ENCODE measurements at places on chromosomes 3 and 15.

DNA sequence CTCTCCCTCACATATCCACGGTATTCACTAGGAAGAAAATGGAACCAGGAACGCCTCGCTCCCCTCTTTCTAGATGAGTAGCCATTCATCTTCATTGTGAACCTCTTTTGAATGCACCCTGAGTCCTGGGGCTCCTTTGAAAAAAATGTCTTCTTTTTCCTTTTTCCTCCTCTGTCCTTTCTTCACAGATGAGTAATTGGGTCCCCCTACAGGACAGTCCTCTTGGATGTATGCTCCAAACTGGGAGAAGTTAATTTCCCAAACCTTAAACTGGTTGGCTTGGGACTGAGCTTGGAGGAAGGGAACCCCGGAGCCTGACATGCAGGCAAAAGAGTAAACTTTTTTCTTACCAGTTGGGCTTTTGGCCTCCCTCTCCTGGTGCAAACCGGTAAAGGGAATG lies 108.8 kb downstream of the DPH6 start:
- DNase-seq: no peak

DNA sequence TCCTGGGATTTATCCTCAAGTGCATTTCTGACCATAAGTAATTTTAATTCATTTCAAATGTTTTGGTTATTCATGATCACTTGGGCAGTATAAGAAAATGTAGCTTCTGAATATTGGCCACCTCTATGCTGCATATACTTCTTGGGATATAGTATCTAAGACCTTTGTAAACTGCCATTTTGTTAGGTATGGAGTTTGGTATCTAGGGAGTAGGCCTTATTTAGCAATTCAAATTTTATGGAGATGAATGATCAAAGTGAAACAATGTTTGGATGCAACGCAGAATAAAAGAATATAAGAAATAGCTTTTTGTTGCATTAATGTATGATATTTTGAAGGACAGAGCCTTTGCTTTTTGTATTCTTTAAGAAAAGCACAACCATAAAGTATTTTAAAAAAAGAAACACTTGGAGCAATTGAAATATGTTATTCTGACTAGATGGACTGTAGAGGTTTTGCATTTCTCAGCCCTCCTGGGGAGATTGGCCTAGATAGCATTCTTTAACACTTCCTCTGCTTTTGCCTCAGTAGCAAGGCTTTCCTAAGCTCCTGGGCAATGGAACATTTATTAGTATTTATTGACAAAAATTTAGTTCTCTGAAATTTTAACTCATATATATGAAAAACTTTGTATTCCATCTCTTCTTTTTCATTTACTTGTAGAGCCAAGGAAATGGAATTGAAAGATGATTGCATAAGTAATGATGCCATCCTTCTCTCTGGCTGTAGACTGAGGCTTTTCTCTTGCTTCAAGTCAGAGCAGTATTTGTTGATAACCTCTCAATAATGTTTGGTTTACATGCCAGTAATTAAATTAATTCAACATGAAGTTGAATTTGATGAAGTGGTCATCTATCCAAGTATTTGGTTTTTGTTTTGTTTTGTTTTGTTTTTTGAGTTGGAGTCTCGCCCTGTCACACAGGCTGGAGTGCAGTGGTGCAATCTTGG lies 61.8 kb upstream of the UTS2B start:
- DNase-seq: no peak

GRCh38 chr15:64858021-64858575 lies 16.4 kb downstream of the PLEKHO2 start:
- no peak for DNase-seq

GRCh38 chr3:178507507-178508442 lies 28.5 kb upstream of the KCNMB2 start:
- DNase-seq: no peak

GRCh38 chr3:102078854-102079808 lies 229.8 kb downstream of the NFKBIZ start:
- DNase-seq: no peak

DNA sequence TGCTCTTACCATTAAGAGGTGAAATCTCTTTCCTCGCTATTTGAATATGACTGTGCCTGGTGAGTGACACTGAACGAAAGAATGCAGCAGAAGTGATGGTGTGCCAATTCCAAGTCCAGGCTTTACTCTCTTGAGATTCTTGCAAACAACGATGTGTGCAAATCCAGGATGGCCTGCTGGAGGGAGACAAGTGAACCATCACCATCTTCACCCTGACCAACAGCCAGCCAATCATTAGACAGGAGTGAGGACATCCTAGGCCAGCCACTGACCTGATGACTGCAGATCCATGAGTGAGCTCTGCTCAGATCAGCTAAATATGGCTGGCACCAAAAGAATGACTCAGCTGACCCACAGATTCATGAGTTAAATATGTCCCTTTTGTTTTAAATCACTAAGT lies 878.0 kb downstream of the PDCD6IP start:
- DNase-seq: no peak

DNA sequence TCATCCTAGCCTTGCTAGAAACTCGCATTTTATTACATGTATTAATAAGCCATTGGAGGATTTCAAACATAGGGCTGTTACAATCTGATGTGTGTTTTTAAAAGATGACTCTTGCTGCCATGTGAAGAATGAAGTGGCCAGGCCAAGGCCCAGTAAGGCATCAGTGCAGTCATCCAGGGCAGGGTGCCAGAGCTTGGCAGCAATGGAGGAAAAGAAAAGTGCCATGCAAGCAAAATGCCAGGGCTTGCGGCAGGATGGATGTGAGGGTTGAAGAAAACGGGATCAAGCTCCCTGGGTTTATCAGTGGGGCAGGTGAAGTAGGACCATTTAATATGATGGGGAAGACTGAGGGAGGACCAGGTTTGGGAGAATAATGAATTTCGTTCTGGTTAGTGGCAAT lies 183.6 kb downstream of the MINAR1 start:
- no peak for DNase-seq

GRCh38 chr3:180332608-180333007 lies 269.4 kb upstream of the TTC14 start:
- no peak for DNase-seq

DNA sequence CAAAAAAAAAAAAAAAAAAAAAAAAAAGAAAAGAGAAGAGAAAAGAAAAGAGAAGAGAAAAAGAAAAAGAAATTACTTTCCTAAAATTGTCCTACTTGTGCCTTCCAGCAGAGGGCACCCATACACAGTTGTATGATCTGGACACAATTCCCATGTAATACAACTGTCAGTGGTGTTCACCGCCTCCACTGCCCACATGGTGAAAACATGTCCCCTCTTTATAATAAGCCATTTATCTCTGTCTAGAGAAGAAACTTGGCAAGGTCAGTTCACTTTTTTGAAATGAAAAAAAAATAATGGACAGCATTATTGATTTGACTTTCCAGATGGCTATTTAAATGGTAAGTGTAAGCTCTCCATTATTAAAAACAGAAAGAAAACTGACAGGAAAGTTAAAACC lies 459.4 kb downstream of the GBE1 start:
- no peak for DNase-seq

DNA sequence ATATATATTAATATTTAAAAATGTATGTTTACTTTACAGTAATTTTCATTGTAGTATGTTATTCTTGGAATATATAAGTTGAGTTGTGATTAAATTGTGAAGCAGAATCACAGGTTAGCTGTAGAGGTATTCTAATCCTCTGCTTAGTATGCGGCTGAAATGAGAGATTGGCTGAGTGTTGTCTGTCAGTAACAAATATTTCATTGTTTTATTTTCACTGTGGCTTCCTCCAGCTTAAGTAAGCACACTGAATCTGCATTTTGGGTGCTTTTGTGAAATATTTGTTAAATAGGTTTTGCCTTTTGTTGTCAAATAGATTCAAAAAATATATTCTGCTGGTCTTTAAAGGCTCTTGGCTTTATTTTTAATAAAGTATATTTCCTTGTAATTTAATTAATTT lies 357.5 kb downstream of the CADM2 start:
- no peak for DNase-seq

DNA sequence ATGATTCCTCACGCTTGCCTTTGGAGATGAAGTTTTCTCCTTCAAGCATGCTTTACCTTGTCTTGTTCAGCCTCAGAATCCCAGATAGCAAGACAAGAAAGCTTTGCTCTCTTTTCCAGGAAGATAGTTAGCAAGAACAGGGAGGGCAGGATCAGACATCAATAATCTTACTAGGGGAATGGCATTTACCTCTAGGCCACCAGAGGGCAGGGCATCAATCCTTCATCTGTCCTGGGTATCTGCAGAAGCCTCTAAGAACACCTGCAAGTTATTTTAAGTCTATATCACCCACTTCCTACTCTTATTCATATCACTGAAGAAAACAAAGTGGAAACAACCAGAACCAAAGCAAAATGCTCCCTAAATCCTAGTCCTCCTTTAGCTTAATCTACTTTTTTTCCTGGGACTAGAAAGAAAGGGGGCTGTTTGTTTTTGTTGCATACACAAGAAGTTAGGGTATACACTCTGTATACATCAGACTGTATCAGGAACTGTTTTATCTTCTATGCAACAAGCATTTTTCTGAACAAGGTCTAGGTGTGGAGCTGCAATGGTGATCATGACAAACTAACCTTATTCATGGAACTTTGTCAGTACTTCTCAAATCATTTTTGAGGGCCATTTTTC lies 862.5 kb downstream of the CADM2 start:
- DNase-seq: no peak

DNA sequence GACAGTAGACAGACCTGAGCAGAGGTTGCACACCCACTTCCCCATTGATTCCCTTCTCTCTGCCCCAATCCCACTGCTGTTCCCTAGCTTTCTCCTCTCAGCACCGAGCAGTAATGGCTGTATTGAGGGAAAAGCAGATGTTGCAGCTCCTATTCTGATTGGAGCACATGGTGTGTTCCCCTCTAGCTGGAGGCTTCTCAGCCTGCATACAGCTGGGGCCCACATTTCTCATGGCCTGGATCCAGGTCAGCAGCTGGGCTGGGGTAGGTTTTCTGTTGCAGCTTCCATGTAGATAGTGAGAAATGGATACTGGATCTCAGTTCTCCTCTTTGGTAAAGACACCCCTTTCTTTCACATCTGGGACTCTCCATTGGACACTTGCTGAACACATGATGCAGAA lies 50.1 kb downstream of the RYR3 start:
- DNase-seq: no peak

DNA sequence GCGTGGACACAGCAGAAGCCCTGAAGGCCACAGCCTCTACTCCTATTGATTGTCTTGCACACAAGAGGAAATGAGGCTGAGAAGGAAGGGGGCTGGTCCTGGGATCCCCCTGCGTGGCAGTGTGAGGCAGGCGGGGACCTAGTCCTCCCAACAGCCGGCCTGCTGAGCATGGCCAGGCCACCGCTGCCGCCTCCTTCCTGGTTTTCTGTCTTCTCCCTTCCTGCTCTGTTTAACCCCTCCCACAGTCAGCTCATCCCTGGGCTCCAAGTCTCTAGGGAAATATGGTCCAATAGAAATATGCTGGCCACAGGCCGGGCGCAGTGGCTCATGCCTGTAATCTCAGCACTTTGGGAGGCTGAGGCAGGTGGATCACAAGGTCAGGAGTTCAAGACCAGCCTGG lies 42.1 kb upstream of the HES1 start:
- DNase-seq: no peak

DNA sequence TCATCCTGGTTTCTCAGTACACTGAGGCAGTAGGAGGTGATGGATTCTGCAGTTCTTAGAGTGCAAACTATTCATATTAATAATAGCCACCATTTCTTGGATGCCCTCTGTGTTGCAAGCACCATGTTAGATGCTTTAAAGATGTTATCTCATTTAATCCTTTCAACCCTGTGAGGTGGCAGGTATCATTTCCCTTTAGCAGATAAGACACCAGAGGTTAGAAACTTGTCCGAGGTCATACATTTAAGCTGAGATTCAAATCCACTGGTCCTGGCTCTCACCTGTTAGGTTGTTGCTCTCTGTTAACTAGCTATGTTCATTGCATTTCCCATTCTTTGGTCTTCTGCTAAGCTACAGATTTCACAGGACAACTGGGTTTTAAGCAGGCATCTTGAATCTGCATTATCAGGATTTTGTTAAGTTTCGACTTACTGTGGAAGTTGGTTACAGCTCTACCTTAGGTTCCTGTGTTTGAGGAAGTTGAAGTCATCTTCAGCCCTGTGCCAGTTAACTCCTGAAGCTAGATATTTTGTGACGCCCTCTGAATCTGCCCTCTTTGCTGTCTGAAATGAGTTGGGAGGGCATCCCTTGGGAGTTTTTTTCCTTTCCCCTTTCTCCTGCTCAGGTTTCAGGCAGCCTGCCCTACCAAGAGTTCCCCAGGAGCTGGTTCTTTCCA lies 6.4 kb downstream of the PDE8A start:
- DNase-seq: no peak

DNA sequence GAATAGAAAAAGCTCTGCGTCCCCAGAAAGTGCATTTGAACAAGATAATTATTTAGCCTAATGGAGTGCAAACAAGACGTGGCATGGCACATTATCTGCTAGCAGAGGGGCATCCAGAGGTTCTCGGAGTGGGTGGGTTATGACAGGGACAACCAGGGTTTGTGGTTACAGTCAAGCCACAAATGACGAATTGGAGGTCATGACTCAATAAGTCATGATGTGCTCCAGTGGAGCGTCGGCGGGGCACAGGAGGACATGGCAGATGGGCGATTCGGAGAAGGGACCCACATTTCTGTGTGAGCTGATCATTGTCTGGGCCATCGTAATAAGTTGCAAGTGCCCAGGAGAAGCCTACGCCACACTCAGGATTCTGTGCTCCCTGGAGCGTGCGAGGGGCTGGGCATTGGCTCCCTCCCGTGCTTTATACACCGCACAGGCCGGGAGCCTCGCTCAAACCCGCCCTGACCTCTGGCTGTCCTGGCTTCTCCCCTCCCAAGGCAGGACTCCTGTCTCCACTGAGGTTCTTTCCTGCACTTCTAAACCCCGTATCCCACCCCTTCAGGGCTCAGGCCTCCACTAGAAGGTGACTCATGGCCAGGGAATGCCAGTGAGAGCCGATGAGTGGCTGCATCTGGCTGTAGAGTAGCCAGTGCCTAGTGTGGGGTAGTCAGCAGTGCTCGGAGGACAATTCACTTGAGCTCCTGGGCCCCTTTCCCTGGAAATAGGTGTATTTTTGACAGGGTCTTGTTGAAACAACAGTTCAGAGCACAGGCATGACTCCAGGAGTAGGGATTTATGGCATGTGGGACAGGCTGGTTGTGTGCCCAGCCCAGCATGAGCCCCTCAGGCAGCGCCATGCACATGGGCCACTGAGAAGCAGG lies 67.4 kb downstream of the GRIP2 start:
- no peak for DNase-seq

DNA sequence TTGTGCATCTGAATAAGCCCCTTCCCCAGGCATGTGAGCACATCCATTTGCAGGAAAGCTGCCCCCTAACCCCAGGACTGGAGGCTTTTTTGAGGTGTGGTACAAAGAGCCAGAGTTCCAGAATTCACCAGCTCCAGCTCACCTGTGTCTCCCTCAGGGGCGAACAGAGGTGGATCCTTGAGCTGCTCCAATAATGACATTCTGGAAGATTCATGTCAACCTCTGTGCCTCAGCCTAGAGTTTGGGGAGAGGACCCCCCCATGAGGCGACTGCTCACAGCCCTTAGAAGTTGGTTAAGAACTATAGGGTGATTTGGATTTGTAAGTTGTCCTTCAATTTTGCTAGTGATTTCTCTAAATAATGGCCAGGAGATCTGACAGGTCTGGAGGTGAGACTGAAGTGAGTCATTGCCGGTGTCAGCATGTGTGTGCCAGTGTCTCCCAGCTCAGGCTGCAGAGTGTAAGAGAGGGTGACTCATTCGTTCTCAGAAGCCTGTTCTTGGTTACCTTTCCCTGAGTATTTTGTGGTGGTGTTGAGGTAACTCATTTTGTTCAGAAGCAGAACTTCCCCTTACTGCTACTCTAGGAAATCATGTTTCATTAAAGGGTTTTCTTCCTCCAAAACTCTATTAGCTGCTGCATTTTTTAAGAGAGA lies 136.9 kb upstream of the TOPAZ1 start:
- no peak for DNase-seq

Measured in stimulated activated CD8-positive, alpha-beta memory T cell treated with anti-CD3 and anti-CD28 coated beads, Interleukin-4, amount 100 ng/mL, for 1 hour (primary cell).